ENCODE measurements at places on chromosomes 6 and 20.

DNA sequence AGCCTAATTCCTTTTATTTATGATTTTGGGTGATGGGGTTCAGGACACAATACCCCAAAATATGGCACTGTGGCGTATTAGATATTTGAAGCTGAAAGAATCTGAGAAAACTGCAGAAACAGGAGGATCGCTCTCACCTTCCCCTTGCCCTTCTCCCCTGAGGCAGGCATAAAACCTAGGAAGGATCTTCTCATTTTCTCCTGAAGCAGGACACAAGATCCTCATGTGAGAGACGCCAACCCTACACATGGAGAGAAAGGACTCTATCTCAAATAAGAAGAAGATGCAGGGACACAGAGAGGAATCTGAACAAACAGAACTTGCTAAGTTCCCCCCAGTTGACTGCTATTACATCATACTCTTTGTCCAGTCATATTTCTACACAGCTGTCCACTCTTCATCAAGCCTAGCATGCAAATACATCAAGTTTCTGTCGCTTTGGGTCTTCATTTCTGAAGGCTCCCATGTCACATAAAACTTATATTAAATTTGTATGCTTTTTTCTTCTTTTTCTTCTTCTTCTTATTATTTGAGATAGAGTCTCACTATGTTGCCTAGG lies 109.0 kb downstream of the DTNBP1 start:
- DNase-seq = no peak

DNA sequence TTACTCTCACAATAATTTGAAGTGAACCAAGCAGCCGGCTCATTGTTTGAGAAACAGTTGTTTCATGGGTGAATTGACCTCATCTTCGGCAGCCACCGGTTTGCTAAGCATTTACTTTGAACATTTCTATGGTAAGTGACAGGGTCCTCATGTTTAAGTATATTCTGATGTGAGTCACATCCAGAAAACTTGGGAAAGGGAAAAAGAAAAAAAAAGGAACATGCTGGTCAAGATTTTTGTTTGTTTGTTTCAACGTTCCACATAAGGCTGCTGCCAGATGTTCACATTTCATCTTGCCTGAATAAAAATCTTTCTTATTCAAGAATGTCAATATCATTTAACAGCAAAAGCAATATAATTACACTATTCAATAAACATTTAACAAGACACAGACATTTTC lies 55.0 kb upstream of the EXOC2 start:
- no peak for DNase-seq

DNA sequence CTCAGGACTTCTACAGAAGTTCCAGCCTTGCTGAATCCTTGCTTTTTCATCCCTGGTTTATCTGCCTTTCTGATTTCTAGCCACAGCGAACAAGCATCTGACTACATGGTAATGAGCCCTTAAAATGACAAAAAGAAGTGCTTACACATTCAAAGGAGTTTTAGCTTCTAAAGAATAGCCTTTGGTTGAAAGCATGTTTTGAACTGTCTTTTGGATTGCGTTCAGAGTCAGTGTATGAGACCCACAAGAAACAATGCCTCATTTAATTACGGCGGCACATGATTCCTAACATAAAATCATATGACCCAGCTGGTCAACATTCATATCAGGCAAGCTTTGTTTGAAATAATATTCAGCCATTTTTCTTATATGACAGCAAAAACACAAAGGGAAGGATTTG lies 784.2 kb downstream of the KIF16B start:
- DNase-seq = no peak

GRCh38 chr20:54108326-54108642 lies 37.9 kb upstream of the BCAS1 start:
- no peak for DNase-seq

- no peak for DNase-seq
Observed at GRCh38 chr20:19094959-19095541, 117.4 kb upstream of the SLC24A3 start.

DNA sequence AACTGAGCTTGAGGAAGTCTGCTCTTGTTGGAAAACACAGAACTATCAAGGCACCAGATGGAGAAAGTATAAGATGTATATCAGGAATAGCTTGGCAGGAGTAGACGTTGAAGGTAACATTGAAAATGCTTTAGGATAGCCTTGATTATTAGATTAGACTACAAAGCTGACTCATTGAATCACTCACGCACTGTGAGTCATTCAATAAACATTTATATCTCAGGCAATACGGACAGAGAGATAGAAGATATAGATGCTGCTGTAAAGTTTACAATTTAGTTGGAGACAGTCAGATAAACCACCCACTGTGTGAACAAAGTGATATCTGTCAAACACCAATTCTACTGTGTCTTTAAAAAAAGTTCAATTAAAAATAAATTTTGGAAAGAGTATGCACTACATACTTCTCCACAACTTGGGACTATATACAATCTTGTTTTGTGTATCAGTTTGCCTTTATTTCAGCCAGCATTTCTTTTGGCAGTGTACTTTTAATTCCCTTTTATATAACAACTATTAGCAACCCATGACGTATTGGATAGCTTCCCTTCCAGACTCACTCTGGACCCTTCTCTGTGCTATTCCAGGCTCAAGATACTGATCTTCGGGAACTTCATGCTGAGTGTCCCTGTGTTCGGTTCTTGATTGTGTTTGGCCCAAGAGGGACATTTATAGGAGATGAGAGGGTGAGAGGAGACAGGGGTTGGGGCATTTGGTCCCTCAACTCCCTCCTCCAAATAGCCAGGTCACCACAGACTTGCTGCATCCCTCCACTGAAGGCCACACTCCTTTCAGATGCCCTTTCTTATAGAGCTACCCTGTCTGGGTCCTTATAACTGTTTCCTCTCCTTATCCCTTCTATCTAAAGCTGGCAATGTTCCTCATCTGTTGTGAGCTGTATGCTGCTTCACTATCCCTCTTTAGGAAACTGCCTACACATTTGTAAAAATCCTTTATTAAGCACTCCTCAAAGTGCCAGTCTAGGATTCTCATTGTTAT lies 176.6 kb upstream of the PTPRK start:
- DNase-seq = no peak

- no peak for DNase-seq
Observed at GRCh38 chr20:16620961-16621360, 47.7 kb upstream of the KIF16B start.

DNA sequence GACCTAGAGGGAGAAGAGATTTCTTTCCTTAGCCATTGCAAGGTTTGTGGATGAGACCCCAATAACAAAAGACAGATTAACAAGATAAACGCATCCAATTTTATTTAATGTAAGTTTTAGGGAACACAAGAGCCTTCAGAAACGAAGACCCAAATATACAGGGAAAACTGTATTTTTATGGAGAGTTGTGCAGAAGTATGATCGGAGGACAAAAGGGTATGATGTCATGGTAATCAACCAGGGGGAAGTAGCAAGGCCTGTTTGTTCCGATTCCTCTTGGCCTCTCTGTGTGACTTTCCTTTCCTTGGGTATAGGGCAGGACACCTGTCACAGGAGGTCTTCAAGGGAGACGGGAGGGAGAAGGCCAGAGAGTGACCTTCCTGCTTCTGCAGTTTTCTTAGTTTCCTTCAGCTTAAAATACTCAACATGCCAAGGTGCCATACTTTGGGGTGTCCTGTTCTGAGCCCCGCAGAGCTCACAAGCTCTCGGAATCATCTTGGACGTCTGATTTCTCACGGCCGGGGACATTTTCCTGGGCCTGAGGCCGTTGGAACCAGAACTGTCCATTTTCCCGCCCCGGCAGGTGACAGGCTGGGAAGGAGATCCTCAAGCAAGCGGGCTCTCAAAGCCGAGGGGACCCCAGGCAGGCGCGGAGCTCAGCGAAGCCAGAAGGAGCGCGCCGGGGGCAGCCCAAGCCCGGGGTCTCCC lies 21.7 kb downstream of the TMC2 start:
- DNase-seq = no peak

- DNase-seq = no peak
Observed at GRCh38 chr6:126976253-126976797, 142.1 kb upstream of the RSPO3 start.

- no peak for DNase-seq
Observed at GRCh38 chr6:153135681-153136080, 4.6 kb upstream of the RGS17 start.

DNA sequence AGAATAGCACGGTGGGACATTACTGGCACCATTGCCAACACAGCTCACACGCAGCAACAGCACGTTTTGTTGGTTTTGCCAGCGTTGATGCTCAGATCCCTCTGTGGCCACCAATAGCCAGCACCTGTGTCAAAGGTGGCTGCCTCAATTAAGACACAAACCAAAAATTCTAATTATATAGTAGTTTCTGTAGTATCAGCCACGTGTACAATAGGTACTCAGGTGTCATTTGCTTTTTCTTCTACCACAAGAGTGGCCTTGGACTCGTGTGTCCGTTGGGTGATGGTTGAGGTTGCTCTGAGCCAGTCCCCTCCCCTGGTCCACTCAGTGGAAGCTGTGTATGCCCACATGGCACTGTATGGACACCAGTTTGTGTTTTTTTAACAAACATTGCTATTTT lies 105.1 kb downstream of the CARMIL1 start:
- DNase-seq = no peak

DNA sequence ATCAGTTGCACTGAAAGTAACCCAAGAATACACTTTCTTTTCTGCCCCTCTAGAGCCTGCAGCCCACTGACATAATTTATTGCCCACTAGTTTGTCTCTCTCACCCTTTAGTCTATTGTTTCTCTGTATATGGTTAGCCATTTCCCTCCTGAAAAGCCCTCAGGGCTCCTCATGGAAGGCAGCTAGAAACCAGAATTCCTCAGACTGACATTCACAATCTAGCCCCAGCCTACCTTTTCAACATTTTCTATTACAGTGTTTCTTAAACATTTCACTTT lies 21.4 kb upstream of the PAQR8 start:
- no peak for DNase-seq

- no peak for DNase-seq
Observed at GRCh38 chr20:15627501-15627903, 945.7 kb downstream of the KIF16B start.

DNA sequence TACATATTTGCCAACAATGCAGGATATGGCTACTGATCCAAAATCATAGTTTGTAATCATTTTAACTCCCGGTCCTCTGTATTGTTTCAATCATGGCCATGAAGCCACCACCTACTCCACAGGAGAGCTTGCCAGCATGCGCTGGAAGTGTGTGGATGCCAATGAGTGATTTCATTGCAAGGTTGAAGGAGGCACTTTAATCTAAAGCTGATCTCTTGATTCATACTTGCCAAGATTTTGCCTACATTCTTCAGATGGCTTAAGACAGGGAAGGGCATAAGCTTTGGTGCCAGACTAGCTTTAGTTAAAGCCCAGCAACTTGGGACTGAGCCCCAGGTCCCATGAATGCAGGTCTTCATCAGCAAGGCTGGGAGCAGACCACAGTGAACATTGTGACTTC lies 58.8 kb downstream of the TPD52L1 start:
- no peak for DNase-seq

Data from stimulated activated CD8-positive, alpha-beta memory T cell treated with anti-CD3 and anti-CD28 coated beads, Interleukin-12 subunit alpha, Interleukin-12 subunit beta, amount 100 ng/mL, for 4 hours (primary cell).